Mucosa of descending colon (tissue), 3 donors: ENCODE measurements at places on chromosomes 5 and 9. TPM values are rescaled to one million over a fixed set of nuclear protein-coding genes. Genes with fewer than 3 reads are reported as not detected.

Gene EDIL3
- total RNA-seq, result 39.6 TPM

Gene ACER2
- total RNA-seq, result 5.3 TPM

Gene PCDHA1
- total RNA-seq, result not detected

Gene PTGES
- total RNA-seq, result 5.2 TPM

Gene PCDHGC4
- 0.75 TPM for total RNA-seq

Gene EPB41L4B
- total RNA-seq, result 163 TPM

Gene CTXN3
- not detected for total RNA-seq

Gene ACTBL2
- not detected for total RNA-seq

Gene BRD8
- 58.5 TPM for total RNA-seq

Gene SSNA1
- total RNA-seq, result 56.7 TPM

Gene GPX3
- total RNA-seq, result 460 TPM

Gene OTP
- total RNA-seq, result not detected

Gene CDH6
- 1.2 TPM for total RNA-seq

DNA sequence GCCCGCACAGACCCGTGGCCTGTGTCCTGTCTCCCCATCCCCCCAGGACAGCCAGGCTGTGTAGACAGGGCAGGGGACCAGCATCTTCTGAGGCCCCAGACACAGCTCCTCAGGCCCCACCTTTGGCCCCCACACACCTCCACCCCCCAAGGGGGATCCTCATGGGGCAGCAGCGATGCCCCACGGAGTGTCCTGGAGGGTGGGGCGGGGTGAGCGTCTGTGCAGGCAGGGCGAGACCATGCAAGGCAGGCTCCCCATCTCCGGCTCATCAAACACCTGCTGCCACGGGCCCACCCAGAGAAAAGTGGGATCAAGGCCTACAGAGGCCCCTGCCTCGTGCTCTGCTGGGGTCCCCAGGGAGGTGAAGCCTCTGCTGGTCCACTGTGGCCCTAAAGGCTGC, 118.7 kb upstream of the FOXD4L5 start:
- no peak for DNase-seq

GRCh38 chr5:179716286-179716685, 16.3 kb upstream of the MAML1 start:
- no peak for DNase-seq

- no peak for DNase-seq
Observed at GRCh38 chr5:31990081-31990650, 184.0 kb downstream of the GOLPH3 start.

DNA sequence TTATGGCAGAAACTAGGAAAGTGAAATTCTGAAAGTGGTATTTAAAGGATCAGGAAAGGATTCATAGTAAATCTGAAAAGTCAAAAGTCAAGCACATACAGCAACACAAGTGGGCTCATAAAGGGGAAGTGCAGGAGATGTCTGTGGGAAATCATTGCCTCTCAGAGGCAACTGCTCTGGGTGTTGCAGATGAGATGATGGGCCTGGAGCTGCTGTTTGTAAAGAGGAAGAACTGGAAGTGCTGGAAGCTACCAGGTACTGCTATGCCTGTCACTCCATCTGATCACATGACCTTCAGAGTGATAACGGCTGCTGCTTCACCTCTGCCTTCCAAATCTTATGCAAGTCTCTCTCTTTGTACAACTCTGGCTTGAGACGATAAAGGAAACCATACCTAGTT, 55.9 kb downstream of the ADRB2 start:
- DNase-seq, result no peak

DNA sequence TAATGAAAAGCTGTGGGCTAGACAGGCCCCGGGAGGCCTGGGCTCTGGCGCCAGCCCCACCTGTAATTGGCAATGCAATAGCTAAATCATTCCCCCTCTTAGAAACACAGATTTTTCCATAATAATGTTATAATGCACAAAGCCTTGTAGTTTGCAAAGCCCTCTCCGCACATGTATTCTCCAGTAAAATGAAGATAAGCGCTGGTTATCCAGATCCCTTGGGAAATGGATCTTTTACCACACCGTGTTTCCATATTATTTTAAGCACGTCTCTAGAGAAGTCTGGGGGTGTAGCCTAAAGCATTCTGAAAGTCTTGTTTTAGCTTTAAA, 1.1 kb upstream of the APBA1 start:
- DNase-seq, result no peak

DNA sequence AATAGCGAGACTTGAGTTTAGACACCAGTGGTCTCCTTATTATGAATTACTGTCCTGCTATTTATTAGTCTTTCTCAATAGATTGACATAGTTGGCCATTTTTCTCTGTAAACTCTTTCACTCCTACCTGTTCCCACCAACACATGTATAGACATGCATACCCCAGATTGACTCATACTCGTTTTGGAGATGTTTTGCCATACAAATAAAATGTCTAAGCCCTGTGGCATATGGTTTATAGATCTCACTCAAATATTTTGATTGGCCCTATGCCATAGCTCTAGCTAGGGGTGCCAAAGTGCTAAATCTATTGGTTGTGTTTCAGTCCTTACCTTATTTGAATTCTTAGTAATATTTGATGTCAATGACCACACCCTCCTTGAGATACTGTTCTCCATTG, 42.3 kb downstream of the CAMK4 start:
- DNase-seq, result no peak

- DNase-seq, result no peak
Observed at GRCh38 chr5:994821-995220, 13.8 kb upstream of the NKD2 start.

DNA sequence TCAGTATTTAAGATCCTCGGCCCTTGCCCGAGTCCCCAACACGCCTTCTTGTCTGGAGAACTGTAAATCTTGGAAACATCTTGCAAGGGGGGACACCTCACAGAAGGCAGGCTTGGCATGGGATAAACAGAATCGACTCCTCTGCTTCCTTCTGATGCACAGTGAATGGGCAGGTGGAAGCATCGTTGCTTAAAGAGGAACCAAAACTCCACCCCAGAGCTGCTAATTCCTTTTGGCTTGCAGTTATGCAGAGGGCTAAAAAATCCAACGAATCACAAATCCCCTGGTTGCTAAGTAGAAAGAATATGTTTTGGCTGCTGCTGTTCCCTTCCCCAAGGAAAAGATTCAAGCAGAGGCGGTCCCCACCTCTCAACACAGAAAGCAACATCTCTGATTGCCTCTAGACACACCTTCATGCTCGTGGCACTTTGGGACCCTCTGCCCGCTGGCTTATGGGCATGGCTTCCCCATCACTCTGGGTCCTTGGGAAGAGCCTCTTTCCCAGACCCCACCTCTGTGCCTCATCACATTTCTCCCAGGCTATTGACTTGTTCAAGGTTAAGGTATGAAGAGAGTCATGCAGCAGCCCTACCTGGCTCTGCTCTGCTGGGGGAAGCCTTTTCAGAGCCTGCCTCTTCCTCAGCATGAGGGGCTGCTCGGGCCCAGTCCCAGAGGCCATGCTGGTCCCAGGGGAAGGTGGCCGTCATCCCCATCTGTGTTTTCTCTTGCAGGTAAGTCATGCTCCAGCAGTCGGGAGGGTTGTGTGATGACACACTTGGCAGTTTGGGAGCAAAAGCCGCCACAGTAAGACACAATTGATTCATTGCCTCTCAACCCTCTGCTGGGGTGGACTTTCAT, 137.1 kb downstream of the KCNIP1 start:
- DNase-seq, result no peak

- DNase-seq, result no peak
Observed at GRCh38 chr9:36800455-36800854, 227.8 kb downstream of the MELK start.

DNA sequence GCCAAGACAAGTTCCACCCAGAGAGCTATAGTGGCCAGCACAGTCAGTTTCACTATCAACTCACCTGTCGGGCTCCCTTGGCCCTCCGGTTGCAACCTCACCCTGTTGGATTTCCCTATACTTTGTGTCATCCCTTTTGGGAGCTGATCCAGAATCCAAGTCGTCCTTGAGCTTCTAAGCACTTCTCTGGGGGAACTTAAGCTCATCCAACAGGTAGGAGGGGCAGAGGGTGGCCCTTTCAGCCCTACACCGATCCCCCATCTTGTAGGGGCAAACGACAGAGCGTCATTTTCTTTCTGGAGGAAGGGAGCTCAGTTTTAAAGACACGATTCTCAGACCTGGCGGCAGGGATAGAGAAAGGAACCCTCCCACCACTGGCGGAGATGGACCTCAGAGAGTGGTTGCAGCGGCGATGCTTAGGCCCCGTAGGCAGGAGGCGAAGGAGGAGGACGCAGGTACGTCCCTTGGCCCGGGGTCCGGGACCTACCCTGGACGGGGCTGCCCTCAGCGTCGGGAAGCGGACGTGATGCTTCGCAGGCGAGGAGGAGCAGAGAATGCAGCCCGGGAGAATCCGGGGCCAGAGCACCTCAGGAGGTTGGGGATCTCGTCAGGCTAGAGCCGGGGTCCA, 519 bp downstream of the ZER1 start:
- no peak for DNase-seq

DNA sequence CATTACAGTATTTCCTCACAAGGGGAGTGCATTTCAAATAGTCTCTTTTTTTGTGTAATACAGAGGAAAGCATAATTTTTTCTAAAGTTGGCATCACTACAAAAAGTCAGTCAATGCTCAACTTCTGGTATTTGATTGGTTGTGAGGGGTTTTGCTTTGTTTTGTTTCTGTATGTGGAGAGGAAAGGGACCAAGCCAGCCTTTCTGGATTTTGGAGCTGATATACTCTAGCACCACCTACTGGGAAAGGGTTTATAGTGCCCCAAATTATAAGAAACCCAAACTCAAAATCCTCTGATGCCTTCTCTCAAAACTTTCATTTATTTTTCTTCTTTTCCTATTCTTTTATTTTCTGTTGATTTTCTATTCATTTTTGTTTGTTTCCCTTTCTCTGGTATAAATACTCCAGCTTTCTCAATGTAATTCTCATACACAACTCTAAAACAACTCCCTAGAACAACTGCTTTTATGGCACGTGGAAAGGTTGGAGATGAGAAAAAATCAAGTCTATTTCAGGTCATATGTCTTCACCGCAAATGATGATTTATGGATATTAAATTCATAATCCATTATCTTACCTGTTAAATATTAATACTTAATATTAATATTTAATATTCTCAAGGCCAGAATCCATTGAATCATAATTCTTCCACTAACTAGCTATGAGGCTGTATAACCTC, 69.5 kb upstream of the ANXA1 start:
- DNase-seq, result peak; percentile 47

GRCh38 chr9:15965246-15965745, 412.5 kb downstream of the CCDC171 start:
- DNase-seq, result no peak

DNA sequence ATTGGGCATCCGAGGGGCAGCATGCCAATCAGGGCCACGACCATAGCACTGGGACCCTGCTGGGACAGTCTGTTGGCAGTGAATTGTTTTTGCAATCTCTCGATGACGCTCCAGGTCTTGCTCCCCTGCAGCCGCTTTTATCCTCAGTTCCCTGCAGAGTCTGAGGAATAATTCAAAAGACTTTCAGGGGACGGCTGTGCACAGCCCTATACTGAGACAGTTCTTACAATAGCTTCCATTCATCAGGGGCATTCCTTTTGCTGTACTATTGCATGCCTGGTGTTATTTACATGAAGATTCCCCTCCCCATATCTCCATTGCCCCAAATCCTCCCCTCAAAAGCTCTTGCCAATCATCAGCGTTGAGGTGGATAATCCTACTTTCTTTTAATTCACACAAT, 163.3 kb upstream of the WWC1 start:
- DNase-seq, result no peak

- DNase-seq, result no peak
Observed at GRCh38 chr5:100444961-100445360, 90.2 kb upstream of the FAM174A start.

- no peak for DNase-seq
Observed at GRCh38 chr5:102539562-102539961, 40.8 kb upstream of the SLCO6A1 start.

DNA sequence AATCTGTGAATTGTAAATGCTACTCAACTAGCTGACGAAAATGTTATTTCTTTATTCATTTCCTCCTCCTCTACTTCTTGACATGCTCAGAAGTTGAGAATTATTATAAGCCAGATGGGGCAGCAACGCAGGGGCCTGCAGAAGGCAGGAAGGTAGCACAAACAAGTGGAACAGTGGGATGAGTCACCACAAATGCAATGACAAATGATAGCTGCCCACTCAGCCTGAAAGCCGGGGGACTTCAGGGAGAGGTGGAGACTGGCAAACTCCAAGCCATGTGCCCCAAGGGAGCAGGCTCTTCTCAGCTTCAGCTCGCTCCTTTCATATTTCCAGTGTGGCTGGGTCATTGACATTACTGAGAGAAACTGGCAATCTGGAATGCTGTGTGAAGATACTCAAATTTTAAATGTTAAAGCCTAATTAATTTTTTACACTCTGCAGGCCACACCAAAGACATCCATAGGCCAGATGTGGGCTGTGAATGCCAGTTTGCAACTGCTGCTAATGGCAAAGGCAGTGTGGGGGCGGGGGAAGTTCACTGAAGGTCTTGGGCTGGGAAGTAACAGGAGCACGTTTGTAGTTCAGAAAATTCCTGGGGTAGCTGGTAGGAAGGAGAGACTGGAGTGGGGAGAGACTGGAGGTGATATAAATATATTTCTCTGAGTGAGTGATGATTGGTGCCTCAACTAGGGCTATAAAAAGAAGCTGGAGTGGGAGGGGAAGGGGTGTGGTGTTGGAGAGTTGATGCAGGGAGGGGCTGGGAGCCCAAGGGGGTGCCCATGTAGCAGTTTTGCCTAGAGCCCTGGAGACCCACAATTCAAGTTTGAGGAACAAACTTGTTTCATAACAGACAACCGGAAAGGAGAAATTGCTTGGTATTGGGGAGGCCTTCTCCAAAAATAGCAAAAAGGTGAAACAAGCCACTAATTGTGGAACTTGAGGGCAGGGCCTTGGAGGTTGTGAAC, 20.8 kb upstream of the ADRB2 start:
- no peak for DNase-seq

- DNase-seq, result peak; percentile 59
Observed at GRCh38 chr9:131277287-131277909, 1.1 kb upstream of the FAM78A start.

DNA sequence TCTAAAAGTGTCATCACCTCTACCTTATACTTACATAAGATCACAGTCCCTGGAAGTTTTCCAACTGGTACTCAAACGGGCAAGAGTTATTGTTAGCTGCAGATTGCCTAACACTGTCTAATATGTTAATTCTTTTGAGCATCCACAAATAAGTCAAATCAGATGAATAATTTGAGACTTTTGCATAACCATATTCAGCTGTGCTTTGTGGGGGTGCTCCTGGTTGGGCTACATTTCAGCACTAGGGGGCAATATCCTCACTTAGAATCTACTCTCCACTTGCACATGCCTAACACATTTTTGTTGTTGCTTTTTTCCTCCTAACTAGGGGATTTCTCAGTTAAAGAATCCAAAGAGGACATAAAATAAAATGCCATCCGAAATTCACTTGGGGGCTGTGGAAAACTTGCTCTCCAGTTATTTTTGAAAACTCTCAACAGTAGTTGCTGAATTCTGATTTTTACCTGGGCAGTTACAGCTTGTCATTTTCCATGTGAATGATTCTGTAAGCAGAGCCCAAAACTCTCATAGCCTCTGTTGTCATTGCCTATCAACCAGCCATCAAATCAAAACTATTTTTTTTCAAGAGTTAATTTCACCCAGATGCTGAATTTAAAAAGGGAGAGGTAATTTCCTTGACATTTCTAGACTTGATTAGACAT, 71.5 kb downstream of the TRIM36 start:
- DNase-seq, result no peak
